ENCODE measurements at places on chromosomes 1 and 21. TPM values are rescaled to one million over a fixed set of nuclear protein-coding genes. Genes with fewer than 3 reads are reported as not detected.
A peak's percentile ranks its signal among the peaks of the same experiment; 100 is the strongest.

LAMB3 gene
- 2.5 TPM for total RNA-seq

DNA sequence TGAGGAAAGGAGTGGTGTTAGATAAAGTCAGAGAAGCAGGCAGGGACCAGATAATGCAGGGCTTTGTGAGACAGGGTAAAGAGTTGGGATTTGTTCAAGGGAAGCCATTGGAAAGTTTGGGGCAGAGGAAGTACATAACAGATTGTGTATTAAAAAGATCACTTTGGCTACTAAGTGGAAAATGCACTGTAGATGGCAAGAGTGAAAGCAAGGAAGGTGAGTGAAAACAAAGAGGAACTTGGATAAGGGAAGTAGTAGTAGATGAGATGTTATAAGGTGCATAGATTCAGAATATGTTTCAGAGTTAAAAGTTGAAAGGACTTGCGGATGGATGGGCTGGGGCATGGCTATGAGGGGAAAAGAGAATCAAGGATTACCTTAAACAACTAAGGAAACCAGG is 17.4 kb downstream of the MRPL39 start:
- DNase-seq = no peak

- no peak for DNase-seq
Observed at GRCh38 chr1:184298440-184299405, 88.1 kb upstream of the C1orf21 start.

DNA sequence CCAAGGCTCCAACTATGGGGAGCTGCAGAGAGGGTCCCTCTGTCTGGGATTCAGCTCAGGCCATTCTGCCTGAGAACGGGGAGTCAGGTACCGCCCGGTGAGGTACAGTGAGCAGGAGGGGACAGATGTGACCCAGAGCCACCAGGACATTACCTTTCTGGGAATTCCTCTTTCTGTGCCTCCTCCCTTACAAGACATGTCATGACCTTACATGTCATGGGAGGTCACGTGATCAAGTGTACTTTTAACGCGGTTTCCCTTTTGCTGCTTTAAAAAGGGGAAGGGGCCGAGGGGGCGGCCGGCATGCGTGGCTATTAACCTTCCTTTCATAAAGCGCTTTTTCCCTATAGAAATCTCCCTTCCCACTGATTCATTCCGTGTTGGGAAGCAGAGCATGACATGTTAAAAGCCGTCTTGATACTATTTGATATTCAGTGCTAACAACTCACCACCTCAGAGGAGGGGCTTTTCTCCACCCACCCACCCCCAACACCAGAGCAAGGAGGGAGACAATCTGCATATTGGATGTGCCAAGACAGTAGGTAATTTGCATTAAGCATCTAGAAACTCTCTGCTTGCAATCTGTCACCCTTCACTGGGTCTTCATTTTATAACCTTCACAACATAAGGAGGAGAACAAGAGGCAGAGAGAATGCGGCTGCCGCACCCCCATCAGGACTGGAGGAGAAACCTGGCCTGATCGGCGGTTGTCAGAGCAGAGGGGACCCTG is 113.6 kb upstream of the VAMP3 start:
- DNase-seq = no peak

RXFP4 gene
- not detected for total RNA-seq

SLAMF7 gene
- total RNA-seq = 107 TPM

GRCh38 chr1:204970937-204971336 is 72.1 kb upstream of the CNTN2 start:
- DNase-seq = no peak

LCE1E gene
- not detected for total RNA-seq

GRCh38 chr1:246448373-246448772 is 58.7 kb downstream of the SMYD3 start:
- no peak for DNase-seq

PERM1 gene
- total RNA-seq = not detected

SLC44A5 gene
- 0.23 TPM for total RNA-seq

DNA sequence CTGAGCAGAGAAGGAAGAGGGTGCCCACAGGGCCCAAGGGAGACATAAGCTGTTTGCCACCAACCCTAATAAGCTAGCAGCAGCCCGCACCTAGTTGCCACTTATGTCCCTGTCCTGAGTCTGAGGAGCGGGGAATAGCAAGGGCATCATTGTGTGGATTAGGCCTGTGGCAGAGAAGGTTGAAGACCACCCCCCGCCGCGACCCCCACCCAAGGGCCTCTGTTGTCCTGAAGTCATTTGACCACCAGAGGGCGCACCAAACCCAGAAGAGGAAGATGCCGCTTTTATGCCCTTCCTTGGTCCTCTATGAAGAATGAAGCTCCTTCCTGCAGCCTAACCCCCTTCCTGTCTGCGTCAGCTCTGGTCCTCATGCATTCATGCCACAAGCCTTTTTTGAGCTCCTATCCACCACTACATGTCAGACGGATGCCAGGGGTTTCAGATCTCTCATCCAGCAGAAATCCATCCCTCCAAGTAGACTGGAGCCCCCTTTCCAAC is 16.6 kb downstream of the RHBG start:
- peak; percentile 84 for DNase-seq

GRCh38 chr1:107535091-107535490 is 394.3 kb downstream of the NTNG1 start:
- DNase-seq = no peak

HAO2 gene
- not detected for total RNA-seq

DNA sequence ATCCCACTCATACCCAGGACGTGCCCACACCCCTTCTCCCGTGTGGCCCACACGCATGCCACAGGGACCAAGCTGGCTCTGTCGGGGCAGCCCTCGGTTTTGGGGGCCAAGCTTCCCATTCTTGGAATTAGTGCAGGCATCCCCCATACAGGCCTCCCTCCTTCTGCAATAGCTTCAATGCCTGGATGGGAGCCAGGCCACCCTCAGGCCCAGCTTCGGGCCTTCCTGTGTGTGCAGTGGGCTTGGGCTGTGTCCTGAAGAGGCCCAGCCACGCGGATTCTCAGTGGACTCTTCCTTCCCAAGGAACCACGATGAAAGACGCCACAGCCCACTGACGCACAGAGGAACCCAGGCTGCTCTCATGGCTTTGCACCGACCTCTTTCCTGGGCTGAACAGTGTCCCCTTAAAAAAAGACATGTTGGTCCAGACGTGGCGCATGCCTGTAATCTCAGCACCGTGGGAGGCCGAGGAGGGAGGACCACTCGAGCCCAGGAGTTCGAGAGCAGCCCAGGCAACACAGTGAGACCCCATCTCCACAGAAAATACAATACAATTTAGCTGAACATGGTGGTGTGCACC is 3.4 kb downstream of the KRTAP10-11 start:
- no peak for DNase-seq

- DNase-seq = no peak
Observed at GRCh38 chr1:9792156-9793042, 31.4 kb downstream of the CLSTN1 start.

GRCh38 chr1:247273013-247273412 is 17.1 kb downstream of the VN1R5 start:
- DNase-seq = no peak

- no peak for DNase-seq
Observed at GRCh38 chr1:220226752-220227151, 45.5 kb downstream of the RAB3GAP2 start.

OLFML3 gene
- total RNA-seq = 0.26 TPM

- no peak for DNase-seq
Observed at GRCh38 chr1:14952626-14953314, 200.8 kb upstream of the TMEM51 start.

FMOD gene
- total RNA-seq = not detected

- no peak for DNase-seq
Observed at GRCh38 chr1:170503665-170504064, 28.3 kb upstream of the GORAB start.

GRCh38 chr1:6026095-6026809 is 19.4 kb upstream of the KCNAB2 start:
- DNase-seq = peak; percentile 98

LCE1C gene
- not detected for total RNA-seq

- DNase-seq = no peak
Observed at GRCh38 chr1:201637282-201638079, 98.6 kb downstream of the NAV1 start.

DNA sequence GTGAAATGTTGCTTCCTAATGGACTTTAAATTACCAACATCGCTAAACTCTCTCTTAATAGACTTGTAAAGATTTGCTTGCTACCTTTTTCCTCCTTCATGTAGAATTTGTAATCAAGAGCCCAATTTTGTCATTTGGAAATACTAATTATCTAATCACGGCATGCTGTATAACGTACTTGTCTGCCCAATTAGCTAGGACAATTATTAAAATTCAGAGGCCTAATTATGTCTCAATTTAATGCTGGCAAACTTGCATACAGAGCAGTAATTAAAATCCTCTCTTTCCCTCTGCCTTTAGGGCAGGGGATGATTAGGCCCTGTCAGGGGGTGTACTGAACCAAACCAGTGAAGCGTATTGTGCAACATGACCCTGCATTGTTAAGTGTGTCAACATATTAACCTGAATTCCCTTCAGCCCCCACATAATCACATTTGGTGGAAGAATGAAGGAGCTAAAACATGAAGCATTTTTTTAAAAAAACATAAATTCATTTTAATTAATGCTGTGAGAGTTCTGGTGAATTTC is 137.4 kb upstream of the BARHL2 start:
- DNase-seq = no peak

GRCh38 chr1:227604446-227604845 is 41.1 kb downstream of the ZNF678 start:
- DNase-seq = no peak

DNA sequence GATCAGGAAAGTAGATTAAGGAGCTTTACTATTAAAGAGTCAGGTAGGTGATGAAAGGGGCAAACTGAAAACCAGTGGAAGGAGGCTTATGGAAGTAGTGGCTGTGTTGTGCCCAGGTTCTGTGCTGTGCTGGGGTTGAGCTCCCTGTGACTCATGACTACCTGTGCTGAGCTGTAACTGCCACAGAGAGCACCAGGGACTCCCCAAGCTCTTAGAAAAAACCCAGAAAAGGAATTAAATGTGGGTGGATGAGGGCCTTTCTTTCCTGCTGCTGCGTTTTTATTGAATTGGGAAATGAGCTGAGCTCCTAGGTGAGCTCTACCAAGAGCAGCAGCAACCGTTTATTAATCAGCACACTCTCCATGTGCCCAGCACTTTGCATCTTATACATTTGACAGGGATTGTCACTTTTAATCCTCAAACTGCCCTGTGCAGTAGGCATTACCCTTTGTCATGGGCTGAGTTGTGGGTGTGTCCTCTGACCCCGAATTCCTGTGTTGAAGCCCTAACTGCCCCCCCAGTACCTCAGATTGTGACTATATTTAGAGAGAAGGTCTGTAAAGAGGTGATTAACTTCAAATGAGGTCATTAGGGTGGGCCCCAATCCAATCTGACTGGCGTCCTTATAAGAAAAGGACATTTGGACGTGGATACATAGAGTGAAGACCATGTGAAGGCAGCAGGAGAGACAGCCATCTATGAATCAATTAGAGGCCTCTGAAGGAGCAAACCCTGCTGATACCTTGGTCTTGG is 65.4 kb downstream of the AK4 start:
- no peak for DNase-seq

TDRD5 gene
- not detected for total RNA-seq

DNA sequence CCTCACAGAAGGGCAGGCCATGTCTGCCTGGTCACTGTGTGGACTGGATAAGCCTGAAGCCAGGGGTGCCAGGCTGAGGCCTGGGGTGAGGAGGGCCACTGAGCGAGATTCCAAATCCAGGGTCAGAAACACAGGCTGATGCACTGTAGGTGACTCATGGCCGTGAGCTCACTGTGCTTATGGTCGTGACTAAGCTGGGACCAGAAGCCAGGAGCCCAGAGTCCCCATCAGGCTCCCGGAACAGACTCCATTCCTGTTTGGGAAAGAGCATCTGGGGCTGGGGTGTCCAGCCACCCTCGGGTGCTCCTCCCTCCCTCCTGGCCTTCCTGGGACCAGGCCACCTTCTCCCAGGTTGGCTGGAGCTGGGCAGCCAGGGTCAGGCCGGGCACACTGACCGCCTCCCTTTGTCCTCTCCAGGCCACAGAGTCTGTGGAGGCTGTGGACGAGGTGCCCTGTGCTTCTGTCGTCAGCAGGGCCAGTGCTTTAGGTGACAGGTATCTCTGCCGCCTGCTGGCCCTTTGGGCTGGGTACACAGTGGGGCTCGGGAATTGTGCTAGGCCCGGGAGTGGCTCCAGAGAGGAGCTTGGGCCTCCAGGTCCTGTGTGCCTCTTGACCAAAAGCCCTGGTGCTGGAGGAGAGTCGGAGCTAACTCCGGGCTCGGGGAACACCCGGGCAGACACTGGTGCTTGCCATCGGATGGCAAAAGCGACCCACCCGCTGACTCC is 36.7 kb downstream of the AJAP1 start:
- DNase-seq = no peak

IGSF9 gene
- total RNA-seq = not detected

SNAPIN gene
- total RNA-seq = 30.7 TPM

GRCh38 chr1:98903261-98903660 is 101.4 kb downstream of the PLPPR5 start:
- no peak for DNase-seq

GRCh38 chr1:181451661-181452230 is 31.6 kb upstream of the CACNA1E start:
- no peak for DNase-seq

TMEM50A gene
- 130 TPM for total RNA-seq

- no peak for DNase-seq
Observed at GRCh38 chr1:22773981-22774832, 63.6 kb downstream of the EPHB2 start.

GRCh38 chr21:38881131-38881530 is 75.4 kb downstream of the ETS2 start:
- DNase-seq = no peak

- no peak for DNase-seq
Observed at GRCh38 chr1:246587032-246587431, 20.8 kb downstream of the CNST start.

DNA sequence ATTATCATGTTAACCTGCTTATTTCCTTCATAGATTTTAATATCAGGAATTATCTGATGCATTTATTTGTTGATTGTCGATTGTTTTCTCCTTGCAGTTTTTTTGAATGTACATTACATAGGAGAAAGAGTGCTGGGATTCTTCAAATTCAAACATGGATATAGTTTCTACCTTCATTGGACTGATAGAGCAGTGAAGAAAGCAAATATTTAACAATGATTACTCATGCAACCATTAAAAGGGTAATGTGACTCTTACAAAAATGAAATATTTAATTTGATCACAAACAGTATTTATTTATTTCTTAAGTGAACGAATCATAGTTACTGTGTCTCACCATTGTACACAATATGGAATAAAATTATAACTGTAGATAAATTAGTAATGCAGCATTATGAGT is 350.9 kb downstream of the BRINP3 start:
- no peak for DNase-seq

DNA sequence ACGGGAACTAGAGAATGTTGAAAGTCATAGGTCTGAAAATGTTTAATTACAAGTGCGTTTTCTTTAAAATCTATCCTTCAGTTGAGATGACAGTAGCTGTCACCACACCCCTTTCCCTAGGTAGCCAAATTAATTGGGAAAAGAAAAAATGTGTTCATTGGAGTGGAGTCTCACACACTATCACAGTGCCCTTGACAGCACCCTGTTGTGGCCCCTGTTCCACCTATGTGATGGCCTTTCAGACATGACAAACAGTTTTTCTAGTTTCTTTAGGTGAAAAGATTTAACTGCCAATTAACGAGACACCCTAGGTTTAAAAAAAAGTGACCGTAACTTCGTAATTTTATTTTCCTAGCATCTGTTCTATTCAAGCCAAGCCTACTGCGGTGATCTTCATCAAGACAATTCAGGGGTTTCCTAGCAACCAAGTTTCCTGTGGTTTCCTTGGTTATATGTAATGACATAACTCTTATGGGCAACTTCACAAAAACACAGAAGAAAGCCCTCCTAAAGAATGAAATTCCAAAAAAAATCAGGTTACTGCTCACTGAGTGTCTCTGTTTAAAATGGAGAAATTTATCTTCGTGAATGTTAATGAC is 298.3 kb downstream of the PDE4B start:
- DNase-seq = no peak

Data from activated CD8-positive, alpha-beta memory T cell treated with anti-CD3 and anti-CD28 coated beads, Interleukin-2, amount 10 ng/mL, durations not matched to agents 7 days and 5 days (primary cell).